ENCODE measurements at places on chromosomes 7 and 10.

DNA sequence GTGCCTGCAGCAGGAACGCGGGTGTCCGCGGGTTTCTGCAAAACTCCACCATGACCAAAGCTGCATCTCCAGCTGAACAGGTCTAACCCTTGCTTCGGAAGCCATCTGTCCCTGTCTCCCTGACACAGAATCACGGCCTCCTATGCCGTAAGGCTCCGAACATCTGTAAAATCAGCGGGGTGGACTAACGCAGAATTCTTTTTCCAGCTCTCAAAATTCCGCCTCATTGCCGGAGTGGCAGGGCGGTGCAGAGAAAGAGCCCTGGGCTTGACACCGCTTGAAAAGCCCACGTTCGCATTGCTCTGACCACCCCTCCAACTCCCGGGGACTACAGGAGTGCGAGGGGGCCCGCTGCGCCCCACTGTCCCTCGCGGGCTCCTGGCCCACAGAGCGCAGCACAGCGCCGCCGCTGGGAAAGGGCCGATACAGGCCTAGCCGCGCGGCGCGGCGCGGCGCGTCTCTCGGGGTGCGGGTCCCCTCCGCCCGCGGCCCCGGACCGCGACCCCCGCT lies 409 bp downstream of the DNMBP start:
- no peak for DNase-seq

GRCh38 chr7:155724327-155725005 lies 80.0 kb downstream of the RBM33 start:
- DNase-seq, result no peak

DNA sequence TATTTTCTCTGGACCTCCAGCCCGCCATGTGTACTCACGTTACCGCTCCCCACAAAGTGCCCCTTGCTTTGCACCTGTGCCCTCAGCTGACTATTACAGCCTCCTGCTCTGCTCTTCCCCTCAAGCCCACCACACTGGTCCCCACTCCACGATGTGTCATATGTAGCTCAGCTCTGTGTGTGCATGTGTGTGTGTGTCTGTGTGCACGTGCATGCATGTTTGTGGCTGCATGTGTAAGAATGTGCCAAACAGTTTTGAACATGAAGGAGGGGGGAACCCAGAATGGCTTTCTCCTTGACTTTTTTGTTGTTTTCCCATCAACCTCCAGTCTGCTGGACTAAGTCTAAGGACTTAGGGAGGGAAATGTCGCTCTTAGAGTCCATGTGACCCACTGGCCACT lies 54.8 kb upstream of the BTRC start:
- DNase-seq, result no peak

DNA sequence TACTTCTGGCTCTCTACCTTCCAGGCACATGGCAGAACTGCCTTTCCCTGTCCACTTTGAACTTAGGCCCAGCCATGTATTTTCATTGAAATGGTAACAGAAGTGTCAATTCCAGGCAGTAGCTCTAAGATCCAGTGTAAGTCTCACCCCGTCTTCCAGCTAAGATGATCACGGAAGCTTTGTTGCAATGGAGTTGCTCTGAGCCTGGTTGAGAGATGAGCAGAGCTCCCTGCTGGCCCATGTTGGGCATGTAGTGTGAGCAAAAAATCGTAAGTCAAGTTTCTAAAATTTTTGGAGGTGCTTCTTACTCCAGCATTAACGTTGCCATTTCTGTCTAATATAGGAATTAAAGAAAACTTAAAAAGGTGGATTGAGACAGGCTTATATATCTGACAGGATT lies 274.4 kb downstream of the IPMK start:
- no peak for DNase-seq

GRCh38 chr10:131021246-131021895 lies 290.1 kb downstream of the TCERG1L start:
- no peak for DNase-seq

DNA sequence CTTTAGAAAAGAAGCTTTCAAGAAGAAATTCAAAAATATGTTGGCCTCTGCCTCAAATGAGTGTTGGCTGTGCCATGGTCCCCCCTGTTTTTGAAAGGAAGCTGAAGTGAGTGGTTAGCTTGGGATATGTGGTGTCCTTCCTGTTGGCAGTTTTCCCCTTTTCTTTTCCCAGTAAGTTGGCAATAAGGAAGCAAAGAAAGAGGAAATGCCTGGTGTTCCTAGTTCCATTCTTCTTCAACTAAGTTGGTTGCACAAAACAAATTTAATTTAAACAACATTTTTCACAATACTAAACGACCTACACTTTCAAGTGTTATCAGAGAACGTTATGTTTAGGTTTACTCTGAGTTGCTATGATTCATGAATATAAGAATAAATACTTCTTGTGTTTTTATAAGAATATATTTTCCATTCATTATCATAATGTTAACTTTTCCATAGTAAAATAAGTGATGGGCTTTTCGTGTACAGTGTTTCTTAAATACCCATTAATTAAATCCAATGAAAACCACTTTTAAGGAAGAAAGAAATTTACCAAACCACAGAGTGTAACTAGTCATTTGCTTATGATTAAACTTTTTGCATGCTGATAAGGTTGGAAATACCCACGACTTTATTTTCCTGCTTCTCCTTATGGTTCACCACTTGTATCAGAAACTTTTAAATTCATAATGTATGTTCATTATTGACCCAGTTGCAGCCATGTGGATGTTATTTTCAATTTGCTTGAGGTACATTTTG lies 7.7 kb downstream of the HDAC9 start:
- DNase-seq, result no peak

GRCh38 chr10:101495324-101495925 lies 92.6 kb downstream of the POLL start:
- no peak for DNase-seq

GRCh38 chr10:128125416-128125943 lies 743 bp downstream of the MKI67 start:
- peak; percentile 41 for DNase-seq

DNA sequence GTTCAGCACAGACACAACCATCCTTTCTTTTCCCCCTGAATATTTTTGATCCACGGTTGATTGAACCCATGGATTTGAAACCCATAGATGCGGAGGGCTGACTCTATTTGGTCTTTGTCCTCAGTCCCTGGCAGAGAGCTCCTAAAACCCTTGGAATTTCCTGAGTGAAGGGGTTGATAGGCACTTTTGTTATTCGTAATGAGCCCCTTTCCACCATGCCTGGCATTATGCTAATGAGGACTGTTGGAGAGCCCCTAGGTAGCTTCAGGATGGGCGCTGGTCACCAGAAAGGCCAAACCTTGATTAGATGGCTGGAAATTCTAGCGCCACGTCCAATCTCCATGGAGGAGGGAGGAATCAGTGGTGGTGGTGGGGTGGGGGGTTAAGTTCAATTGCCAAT lies 205.8 kb upstream of the GRB10 start:
- DNase-seq, result no peak

- DNase-seq, result no peak
These were observed 252.3 kb downstream of the HTR7 start for GRCh38 chr10:90605506-90605905.

- no peak for DNase-seq
These were observed 19.1 kb upstream of the OTUD1 start for GRCh38 chr10:23419655-23420329.

DNA sequence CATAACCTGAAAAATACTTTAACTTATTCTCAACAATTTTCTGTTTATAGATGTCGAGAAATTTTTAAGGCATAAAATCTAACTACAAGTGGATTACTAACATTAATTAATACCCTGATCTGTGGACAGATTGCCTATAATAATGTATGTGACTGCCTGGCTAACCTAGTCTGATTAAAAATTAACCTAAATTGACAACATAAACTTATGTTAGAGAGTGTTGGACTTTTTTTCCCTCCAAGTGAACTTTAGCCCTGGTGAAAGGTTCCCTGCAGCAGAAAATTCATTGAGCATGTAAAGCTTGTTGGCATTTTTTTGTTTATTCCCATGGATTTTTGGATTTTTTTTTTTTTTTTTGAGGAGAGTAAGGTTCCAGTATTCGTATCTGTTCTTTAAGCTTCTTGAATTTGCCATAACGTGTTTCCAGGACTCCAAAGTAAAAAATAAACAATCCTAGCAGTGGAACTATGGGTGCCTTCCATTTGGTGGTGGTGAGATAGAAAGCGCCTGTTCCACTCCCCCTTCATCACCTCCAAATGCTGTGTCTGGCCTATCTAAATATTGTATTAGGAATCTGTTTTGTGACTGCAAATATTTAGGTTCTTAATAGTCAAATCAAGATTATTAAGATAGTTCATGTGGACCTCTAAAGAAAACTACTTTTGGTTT lies 36.1 kb downstream of the NET1 start:
- no peak for DNase-seq

DNA sequence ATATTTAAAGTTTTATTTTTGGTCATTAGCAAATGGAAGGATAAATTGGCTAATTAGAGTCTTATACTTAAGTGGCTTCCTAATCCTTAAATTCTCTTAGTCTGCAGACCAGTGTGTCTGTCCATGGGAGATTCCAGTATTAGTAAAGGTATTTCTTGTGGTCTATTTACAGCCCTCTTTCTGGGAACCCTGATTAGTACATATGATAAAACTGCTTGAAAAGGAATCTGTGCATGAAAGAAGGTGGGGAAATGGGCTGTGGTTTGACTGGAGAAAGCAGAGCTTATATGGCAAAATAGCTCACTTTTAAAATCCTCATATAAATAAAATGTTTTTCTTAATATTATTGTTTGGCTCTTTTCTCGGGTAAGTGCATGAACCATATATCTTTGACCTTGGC lies 124.5 kb upstream of the RHOBTB1 start:
- no peak for DNase-seq

DNA sequence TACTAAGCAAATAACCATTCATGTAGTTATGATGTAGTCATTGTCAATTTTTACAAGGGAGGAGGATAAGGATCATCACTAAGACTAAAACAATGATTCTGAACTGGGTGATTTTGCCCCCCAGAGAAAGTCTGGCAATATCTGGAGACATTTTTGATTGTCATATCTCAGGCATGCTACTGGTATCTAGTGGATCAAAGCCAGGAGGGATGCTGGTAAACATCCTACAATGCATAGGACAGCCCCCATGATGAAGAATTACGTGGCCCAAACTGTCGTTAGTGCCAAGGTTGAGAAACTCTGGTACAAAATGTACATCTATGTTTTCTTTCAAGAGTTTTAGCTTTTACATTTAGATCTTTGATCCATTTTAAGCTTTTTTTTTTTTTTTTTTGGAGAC lies 57.3 kb downstream of the GBF1 start:
- DNase-seq, result no peak

GRCh38 chr10:42990721-42991441 lies 86.0 kb upstream of the RET start:
- DNase-seq, result no peak

GRCh38 chr7:113775401-113775800 lies 143.4 kb downstream of the PPP1R3A start:
- DNase-seq, result no peak

DNA sequence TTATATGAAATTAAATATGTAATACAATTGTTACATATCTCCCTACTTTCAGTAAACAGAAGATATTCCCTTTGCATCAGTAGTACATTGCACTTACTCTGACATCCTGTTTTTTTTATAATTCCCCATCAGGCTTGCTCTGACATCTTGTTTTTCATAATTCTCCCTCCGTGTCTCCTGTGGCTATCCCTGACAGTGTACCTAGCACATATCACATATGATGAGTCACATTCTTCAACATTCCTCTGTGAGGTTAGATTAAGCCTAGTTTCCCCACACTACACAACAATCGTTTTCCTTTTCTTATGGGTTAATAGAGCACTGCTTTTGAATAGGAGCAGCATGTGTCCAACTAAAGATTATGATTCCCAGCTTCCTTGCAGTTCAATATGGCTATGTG lies 250.6 kb upstream of the NPVF start:
- DNase-seq, result no peak

GRCh38 chr10:132003282-132003924 lies 21.7 kb upstream of the BNIP3 start:
- no peak for DNase-seq

GRCh38 chr10:28087661-28088351 lies 88.9 kb upstream of the ODAD2 start:
- no peak for DNase-seq

GRCh38 chr10:131983780-131984179 lies 2.1 kb upstream of the BNIP3 start:
- DNase-seq, result no peak

GRCh38 chr7:117008886-117009531 lies 55.7 kb downstream of the ST7 start:
- DNase-seq, result no peak

DNA sequence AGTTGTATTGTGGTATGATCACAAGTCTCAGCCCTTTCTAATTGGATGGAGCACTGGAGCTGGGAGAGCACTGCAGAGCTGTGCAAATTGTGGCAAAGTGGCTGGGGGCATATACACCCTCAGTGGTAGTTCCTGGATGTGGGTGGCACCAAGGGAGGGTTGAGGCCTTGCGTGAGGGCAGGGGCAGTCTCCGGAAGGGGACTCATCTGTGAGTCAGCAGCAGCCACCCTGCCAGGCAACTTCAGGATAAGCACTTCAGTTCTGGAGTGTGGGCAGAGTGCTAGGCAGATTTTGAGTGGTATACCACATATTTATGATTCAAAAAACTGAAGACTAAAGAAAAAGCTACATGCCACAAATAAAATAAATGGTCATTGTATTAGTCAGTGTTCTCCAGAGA lies 210.5 kb downstream of the ETV1 start:
- DNase-seq, result peak; percentile 54

DNA sequence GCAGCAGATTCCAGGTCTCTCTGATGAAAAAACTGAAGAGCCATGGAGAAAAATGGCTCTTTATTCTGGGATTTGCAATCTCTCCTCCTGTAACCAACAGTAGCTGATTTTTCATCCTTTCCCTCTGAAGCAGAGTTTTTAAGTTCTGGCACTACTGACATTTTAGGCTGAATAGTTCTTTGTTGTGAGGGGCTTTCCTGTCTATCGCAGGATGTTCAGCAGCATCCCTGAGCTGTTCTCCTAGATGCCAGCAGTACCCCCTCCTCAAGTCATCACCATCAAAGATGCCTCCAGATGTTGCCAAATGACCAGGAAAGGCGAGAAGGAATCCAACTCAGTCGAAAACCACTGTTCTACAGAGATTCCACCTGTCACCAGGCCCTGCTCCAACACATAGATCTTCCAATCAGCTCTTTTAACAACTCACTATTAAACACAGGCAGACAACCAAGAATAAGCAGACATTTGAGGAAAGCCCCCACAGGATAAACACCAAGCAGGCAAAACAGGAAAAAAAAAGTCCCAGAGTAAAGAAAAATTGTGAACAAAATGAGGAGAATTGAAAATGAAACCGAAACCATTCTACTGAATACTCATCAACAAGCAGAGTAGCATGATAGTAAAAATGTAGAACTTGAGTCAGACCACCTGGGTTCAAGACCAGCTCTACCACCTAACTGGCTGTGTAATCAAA lies 124.8 kb downstream of the MPP7 start:
- DNase-seq, result peak; percentile 24
